H1 (cell line): ENCODE measurements at places on chromosomes 11 and 22.

- no peaks in the 10 kb centered on the region for H3K4me1 ChIP-seq
- DNase-seq, result no peak
- no peaks in the 10 kb centered on the region for H3K27me3 ChIP-seq
- no peaks in the 10 kb centered on the region for H3K36me3 ChIP-seq
- no peak overlapping the region for H3K27ac ChIP-seq
Measured at GRCh38 chr11:19722702-19723101, 10.1 kb downstream of the NAV2 start.

GRCh38 chr22:33842006-33842354 lies 78.3 kb downstream of the LARGE1 start:
- no peak overlapping the region for H3K4me3 ChIP-seq
- peaks cover 28% of the 10 kb centered on the region for H3K4me1 ChIP-seq
- no peak overlapping the region for H3K27ac ChIP-seq
- H3K27me3 ChIP-seq, result no peaks in the 10 kb centered on the region
- H3K36me3 ChIP-seq, result no peaks in the 10 kb centered on the region

GRCh38 chr11:44551456-44552139 lies 13.9 kb upstream of the CD82 start:
- no peaks in the 10 kb centered on the region for H3K36me3 ChIP-seq
- DNase-seq, result no peak
- no peak overlapping the region for H3K27ac ChIP-seq
- H3K27me3 ChIP-seq, result no peaks in the 10 kb centered on the region

DNA sequence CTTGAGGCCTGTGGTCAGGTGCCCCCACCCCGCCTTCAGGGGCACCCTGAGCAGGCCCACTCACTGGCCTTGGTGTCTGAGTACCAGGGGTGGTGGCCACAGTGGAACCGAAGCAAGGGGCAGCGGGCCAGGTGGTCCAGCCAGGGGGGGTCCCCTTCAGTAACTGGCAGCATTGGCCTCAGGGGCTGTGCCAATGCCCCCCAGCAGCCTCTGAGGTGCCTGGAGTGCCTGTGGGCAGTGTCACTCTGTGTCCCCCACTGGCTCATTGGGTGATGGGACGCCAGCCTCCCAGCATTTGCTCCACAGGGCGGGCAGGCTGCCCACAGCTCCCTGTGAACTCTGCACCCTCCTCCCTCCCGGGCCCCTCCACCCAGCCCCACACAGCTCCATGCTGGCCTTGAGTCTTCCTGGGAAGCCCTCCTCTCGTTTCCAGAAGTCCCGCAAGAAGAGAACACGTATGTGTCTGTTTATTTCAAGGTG lies 29.5 kb upstream of the CARS1 start:
- no peak overlapping the region for H3K4me3 ChIP-seq
- no peak for DNase-seq
- H3K36me3 ChIP-seq, result no peaks in the 10 kb centered on the region

GRCh38 chr22:47298017-47298785 lies 535.8 kb downstream of the TBC1D22A start:
- no peaks in the 10 kb centered on the region for H3K27me3 ChIP-seq
- H3K4me1 ChIP-seq, result no peaks in the 10 kb centered on the region
- no peak overlapping the region for H3K27ac ChIP-seq
- H3K36me3 ChIP-seq, result no peaks in the 10 kb centered on the region
- DNase-seq, result no peak
- H3K4me3 ChIP-seq, result no peak overlapping the region

GRCh38 chr11:34909415-34909814 lies 6.8 kb downstream of the APIP start:
- H3K27ac ChIP-seq, result no peak overlapping the region
- no peaks in the 10 kb centered on the region for H3K27me3 ChIP-seq
- H3K36me3 ChIP-seq, result no peaks in the 10 kb centered on the region
- H3K4me1 ChIP-seq, result peaks cover 4% of the 10 kb centered on the region
